HTR-8/SVneo (cell line): ENCODE measurements at places on chromosomes 3 and 15.

DNA sequence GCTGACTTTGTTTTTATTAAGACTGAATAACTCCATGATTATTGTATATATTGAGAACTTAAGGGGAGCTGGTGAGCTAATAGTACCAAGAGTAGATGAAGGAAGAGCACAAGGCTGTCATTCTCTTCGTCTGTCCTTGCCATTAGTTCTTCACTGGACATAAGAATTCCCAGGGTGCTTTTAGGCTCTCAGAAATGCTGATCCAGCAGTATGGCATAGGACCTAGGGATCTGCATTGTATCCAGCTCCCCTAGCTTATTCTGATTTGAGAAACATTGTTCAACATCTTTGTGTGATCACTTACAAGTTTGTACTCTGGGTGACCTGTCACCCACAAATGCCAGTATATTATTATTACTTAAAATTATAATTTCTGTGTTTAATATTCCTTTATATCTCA, 47.6 kb downstream of the CEP63 start:
- no peak for DNase-seq

GRCh38 chr3:190384309-190384756, 3.6 kb upstream of the CLDN16 start:
- peak; percentile 12 for DNase-seq

DNA sequence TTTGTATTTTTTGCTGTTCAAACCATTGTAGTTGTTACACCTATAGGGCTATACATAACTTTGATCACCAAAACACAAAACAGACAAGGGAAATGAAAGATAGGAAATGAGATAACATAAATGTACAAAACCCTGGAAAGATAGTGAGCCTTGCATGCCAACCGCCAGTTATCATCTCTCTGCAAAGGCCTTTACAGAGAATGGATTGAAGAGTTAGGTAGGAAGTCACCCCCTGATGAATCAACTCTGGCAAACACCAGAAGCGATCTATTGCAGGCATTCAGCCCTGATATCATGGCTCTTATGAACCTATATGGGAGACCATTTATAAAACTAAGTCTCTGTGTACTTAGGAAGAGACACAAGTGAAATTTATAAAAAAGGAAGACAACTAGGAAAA, 588.0 kb downstream of the TUSC7 start:
- DNase-seq: no peak

DNA sequence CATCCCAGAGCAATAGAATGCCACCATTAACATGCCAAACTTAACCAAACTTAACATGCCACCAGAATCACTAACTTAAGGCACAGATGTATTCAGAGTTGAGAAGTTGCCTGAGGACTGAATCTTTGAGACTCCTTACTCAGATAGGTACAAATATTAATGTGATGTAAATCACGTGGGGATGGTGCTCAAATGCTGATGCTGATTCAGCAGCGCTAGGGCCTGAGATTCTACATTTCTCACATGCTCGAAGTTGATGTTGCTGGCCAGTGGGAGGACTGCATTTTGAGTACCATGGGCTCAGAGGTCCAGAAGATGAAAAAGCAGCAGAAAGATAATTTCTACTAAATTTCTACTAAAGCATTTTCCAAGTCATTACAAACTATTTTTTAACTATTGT, 54.1 kb downstream of the RPL22L1 start:
- no peak for DNase-seq

GRCh38 chr3:16378920-16379319, 113.9 kb downstream of the OXNAD1 start:
- DNase-seq: no peak

GRCh38 chr3:186929186-186929585, 1.1 kb upstream of the ST6GAL1 start:
- DNase-seq: no peak

DNA sequence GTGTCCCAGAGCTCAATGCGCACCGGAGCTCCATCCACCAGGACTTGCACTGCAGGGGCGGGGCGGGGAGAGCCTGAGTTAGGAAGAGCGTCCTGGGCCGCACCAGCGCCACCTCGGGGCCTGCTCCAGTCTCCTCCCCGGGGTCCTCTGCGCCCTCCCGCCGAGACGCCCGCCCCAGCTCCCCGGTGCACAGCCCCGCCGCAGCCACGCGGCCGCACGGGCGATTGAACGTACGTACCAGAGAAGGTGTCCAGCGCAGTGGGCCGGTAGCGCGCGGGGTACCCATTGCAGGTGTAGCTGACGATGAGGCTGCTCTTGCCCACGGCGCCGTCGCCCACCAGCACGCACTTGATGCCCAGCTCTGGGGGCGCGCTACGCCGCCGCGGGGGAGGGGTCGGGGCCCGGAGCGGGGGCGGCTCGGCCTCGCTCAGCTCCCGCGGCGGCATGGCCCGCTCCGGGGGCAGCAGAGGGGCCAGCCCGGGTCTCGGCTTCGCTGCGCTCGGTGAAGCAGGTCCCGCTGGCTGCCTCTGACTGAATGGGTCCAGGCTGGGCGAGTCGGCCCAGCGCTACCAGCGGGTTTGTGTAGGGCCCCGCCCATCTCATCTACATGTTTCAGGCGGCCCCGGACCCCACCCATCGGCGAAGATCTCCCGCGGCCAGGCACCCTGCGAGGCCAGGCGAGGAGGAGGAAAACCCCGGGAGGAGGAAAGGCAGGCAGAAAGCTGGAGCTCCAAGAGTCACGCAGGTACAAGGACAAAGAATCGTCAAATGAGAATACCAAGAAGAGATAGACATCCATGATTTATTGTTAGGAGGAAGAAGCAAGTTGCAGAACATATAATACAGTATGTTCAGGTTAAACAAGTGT, at the start of gene RHOV:
RHOV (minus strand) TSS at position 541 of the 868 bp plus-strand sequence; CDS start at position 446, 95 bp downstream.
- DNase-seq: peak; percentile 68

GRCh38 chr3:22609139-22609538, 594.0 kb upstream of the UBE2E2 start:
- no peak for DNase-seq

GRCh38 chr3:50238549-50239026, 2.6 kb downstream of the GNAI2 start:
- DNase-seq: no peak
